ENCODE measurements at places on chromosomes 5 and 9.

DNA sequence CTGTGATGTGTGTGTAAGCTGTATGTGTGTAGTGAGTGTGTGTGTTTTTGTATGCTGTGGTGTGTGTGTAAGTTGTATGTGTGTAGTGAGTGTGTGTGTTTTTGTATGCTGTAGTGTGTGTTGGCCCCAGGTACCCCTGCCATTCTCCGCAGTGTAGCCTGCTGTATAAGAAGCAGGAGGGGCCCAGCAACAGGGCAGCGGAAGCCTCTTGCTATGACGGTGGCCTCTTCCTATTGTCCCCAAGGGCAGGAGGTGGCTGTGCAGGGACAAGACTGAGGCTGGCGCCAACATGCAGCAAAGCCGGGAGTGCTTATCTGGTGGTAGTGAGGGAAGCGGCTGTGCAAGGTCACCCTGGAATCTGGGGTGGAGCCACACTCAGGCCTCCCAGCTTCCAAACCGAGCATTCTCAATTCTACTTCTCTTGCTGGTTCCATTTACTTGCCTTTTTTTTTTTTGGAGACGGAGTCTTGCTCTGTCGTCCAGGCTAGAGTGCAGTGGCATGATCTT is 5.1 kb downstream of the SPAAR start:
- DNase-seq: no peak

- no peak for DNase-seq
These were observed 12.5 kb upstream of the LPAR1 start for GRCh38 chr9:111050819-111051218.

DNA sequence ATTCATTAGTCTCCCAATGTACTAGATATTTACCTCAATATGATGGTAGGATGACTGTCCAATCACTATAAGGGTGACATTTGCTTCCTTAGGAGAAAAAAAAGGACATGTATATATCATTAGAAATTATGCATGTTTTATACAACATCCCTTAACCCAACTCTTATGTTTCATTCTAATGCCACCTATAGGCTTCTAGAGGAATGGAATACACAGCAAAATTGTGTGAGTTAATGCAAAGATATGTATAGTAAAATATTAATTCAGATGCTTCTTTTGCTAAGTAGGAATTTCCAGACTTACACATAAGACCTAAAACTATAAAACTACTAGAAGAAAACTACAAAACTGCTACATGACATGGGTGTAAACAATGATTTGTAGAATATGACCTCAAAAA is 3.5 kb downstream of the PRXL2C start:
- no peak for DNase-seq

DNA sequence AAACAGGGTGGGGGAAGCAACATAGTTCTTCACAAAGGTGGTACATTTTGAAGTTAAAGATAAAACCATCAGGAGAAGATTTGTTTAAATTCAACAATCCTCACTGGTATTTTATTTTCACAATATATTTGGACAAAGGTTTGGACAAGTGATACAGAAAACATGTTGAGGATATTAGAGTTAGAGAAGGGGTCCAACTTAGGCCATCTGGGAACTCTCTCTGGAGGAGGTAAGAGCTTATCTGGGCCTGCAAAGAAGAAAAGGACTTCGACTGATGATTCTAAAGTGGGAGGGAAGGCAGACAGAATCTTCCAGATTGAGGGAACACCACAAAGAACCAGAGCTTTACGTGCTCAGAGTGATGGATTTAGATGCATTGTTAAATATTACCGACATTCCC is 58.5 kb downstream of the SGCD start:
- DNase-seq: no peak

DNA sequence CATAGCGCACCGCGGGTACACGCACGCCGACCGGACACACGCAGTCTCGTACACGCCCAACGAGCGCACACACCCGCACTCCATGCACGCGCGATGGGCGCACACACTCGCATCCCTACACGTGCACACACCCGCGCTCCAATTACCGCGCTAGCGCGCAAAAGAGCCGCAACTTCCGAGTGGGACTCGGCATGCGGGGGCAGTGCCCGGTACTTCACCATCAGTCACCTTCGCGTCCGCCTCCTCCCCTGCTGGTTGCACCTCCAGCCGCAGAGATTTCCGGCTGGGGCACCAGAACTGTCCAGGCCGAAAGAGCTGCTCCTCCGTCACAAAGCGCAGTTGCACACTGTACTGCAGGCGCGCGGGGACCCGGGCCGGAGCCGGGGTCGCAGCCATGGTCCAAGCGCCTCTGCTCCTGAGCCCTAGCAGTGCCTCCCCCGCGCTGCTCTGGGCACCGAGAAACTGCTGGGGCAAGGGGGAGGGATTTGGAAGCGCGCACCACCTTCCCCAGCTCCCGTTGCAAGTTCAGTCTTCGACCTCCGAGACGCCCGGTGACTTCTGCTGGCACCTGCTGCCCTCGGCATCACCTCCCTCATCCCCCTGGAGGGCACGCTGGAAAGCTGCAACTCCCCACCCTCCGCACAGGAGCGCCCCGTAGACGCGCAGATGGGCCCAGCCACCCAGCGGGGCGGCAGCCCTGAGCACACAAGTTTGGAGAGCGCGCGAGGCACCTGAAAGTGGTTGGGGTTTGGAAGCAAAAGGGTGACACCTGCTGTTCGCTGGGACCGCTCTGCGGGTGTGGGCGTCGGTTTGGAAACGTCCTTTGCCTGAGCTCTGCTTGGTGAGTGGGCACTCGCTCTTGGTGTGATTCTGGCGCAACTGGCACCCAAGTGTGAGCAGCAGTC is 337.4 kb upstream of the PUM3 start:
- no peak for DNase-seq

DNA sequence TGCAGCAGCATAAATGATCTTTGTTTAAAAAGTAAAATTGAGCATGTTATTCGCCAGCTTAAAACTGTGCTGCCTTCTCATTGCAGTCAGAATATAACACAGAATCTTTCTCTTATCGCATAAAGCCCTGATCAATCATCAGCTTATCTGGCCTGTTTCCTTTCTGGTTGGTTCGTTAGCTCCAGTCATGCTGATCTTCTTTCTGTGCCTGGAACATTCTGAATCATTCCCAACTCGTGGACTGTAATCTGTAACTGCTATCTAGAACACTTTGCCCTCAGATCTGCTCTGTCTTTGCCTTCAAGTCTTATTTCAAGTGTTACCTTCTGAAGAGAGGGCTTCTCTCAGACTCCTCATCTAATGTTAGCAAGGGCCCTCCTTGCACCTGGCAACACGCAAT is 11.9 kb upstream of the FER start:
- DNase-seq: no peak

DNA sequence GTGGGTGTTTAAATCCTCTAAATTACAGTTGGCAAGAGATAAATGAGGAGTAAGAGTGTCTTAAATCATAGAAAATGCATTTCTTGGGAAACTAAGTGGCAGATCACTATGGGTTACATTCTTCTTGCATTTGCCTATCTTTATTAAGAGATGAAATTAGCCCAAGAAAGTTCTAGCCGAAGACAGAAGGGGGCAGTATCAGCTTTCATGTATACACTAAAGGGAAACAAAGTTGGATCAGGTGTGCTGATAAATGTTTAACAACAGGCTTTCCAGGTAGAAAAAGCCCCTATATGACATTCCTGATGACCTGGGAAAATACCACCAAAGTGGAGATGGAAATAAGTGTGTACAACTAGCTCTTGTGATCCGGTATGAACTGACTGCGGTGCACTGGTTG is 81.9 kb upstream of the TLR4 start:
- DNase-seq: no peak

DNA sequence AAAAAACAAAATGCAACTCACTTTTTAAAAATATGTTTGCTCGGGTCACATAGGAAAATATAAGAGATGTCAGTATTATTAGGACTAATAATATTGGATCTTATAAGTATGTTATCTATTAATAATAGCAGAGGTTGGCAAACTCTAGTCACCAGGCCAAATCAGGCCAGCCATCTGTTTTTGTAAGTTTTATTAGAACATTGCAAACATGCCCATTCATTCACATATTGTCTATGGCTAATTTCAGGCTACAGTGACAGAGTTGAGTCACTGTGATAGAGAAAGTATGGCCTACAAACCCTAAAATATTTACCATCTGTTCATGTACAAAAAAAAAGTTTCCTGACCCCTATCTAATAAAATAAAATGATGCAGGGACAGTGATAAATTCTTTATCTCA is 97.7 kb upstream of the CDH6 start:
- DNase-seq: no peak

- no peak for DNase-seq
These were observed 20.3 kb downstream of the RAI14 start for GRCh38 chr5:34676416-34676815.

DNA sequence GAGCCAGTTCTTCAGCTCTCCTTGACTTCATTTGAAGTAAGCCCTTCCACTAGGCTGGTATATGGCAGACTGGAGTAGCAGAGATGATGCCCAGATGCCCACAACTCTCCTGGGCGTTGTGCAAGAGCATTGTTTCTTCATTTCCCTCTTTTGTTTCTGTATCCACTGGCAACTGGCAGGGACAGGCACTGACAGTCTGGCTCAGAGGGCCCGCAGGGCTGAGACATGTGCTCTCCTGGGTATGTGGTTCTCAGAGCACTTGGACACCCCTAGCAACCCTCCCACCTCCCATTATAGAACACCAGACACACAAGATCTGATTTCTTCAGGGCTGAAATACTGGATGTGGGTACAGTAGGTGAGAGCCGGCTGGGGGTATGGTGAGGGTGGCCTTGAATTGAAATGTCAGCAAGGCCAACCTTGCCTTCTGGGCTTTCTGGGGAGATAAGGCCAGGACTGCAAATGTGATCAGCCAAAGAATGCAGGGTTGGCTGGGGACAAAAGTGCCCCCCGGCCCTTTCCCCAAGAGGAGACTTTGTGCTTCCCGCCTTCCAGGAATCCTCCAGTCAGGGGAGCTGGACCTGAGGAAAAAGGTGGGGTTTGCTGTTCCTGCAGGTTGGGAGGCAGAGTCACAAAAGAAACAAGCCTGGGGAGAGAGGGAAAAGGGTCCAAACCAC is 28.6 kb upstream of the CTNNA1 start:
- no peak for DNase-seq

DNA sequence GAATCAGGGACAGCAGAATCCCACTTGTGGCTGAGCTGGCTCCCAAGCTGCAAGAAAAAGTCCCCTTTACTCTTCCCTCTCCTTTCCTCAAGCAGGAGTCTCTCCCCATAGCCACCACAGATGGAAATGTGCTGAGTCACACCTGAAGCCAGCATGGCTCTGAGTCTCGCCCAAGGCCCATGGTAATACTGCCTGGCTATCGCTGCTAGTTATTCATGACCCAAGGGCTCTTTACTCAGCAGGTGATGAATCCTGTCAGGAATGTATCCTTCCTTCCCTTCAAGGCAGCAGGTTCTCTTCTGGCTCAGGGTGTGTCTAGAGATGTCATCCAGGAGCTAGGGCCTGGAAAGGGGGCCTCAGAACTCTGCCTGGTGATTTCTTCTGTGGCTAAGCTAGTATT is 403.3 kb upstream of the PTPRD start:
- no peak for DNase-seq

GRCh38 chr5:77498952-77499351 is 6.8 kb upstream of the WDR41 start:
- no peak for DNase-seq

GRCh38 chr5:171512397-171512796 is 93.0 kb downstream of the FGF18 start:
- no peak for DNase-seq

DNA sequence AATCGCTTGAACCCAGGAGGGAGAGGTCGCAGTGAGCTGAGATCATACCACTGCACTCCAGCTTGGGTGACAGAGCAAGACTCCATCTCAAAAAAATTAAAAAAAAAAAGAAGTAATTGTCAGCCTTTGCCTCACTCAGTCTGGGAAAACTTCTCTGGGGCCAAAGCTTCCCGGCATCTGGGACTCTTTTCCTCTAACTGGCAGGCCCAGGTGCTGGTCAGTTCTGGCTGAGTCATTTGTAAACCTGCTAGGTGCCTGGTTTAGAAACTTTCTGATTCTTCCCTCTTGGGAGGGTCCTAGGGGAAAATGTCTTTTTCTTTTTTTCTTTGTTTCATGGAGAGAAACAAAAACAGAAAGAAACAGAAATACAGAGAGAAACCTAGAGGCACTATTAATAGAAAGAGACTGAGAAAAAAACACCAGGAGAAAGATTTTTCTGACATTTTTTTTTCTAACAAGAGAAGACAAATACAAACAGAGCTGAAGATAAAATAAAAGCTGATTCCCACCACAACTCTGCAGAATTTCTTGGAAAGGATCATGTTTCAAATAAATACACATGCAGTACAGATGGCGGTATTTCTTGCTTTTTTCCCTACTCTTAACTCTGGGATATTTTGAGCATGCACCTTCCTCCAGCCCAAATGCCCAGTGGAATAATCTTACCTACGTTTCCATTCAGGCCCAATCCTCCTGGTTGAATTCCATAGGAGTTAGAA is 22.1 kb upstream of the UBAP2 start:
- no peak for DNase-seq

- no peak for DNase-seq
These were observed 79.3 kb downstream of the BRINP1 start for GRCh38 chr9:119289740-119290433.

Measured in effector CD8-positive, alpha-beta T cell (primary cell).